ENCODE measurements at places on chromosomes 11 and 22.
A peak's percentile ranks its signal among the peaks of the same experiment; 100 is the strongest.

DNA sequence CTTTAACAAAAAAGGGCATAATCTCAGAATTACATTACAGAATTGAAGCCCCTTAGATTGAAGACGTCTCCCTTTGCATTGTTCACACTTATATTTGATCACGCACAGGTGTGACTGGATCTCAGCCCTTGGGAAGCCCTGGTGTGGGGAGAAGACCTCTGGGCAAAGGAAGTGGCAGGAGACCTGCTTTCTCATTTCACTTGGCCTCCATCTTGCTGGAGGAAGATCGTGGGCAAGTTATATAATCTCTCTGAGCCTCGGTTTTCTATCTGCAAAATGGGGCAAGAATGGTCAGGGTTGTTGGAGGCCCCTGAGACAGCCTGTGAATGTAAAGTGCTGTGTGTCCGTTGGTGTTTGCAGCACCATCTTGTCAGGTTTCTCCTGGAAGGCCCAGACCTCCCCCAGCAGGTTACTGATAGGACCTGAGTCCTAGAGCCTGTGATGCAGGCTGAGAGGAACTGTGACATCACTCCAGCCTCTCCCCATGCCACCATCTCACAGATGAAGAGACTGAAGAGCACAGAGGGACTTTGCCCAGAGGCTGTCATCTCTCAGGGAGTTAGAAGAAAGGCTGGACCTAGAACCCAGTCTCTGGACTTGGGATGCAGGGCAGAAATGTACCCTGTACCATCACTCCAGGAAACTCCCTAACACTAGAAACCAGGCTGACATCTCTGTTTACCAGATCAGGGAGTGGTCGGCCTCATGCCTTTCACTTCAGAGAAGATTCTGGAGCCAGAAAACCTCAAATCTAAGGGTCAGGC lies 1.1 kb upstream of the APOA1 start:
- DNase-seq, result peak; percentile 54

GRCh38 chr22:48884786-48885185 lies 942.9 kb downstream of the BRD1 start:
- DNase-seq, result no peak

DNA sequence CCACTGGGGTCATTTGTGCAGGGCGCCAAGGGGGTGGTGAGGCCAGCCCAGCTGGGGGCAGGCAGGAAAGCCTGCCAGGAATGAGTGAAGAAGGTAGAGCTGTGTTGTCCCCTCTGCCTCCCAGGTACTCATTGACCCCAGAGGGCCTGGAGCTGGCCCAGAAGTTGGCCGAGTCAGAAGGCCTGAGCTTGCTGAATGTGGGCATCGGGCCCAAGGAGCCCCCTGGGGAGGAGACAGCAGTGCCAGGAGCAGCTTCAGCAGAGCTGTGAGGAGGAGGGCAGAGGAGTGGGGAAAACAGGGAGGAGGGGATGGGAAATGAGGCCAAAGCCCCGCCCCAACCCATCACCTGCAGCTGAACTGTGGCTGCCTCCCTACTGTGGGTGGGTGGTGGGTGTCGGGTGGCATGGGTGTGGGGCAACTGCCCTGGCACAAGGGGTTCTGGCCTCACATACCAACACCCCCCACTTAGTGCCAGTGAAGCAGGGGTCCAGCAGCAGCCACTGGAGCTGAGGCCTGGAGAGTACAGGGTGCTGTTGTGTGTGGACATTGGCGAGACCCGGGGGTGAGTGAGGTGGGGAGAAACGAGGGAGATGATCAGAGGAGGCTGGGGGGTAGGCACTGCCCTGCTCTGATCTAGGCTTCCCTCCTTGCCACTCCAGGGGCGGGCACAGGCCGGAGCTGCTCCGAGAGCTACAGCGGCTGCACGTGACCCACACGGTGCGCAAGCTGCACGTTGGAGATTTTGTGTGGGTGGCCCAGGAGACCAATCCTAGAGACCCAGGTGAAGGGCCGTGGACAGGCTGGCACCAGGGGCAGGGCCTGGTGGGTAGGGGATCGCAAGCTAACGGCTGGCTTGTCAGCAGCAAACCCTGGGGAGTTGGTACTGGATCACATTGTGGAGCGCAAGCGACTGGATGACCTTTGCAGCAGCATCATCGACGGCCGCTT lies 3.0 kb downstream of the MUS81 start:
- no peak for DNase-seq

GRCh38 chr11:5701055-5701577 lies 11.5 kb downstream of the TRIM22 start:
- DNase-seq, result no peak

GRCh38 chr11:72370201-72370600 lies 64.1 kb downstream of the CLPB start:
- no peak for DNase-seq

DNA sequence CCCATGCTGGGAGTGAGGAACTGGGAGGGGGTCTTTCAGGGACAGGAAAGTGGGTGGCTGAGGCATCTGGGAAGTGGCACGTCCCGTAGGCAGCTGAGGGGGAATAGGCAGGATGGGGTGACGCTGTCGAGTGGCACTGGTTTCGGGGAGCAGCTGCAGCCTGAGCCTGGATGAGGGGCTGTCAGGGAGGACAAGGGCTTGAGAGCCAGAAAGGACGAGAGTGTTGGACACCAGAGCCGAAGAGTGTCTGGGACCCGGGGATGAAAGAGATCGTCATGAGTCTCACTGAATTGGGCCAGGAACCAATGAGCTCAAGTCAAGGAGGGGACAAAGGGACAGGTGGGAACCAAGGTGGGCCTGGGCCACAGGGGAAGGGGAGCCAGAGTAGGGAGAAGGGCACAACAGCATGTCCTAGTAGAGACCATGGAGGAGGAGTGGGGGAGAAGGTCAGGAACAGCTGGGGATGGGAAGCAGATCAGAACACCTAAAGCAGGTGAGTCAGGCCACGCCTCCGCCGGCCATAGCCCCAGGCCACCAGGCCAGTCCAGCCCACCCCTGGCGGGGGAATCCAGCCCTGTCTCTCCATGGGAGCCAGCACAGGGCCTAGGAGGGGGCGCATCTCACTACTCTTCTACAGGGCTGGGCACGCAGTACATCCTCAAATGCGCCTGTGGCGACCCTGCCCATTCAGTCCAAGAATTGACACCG lies 4.2 kb downstream of the RAB3IL1 start:
- no peak for DNase-seq

DNA sequence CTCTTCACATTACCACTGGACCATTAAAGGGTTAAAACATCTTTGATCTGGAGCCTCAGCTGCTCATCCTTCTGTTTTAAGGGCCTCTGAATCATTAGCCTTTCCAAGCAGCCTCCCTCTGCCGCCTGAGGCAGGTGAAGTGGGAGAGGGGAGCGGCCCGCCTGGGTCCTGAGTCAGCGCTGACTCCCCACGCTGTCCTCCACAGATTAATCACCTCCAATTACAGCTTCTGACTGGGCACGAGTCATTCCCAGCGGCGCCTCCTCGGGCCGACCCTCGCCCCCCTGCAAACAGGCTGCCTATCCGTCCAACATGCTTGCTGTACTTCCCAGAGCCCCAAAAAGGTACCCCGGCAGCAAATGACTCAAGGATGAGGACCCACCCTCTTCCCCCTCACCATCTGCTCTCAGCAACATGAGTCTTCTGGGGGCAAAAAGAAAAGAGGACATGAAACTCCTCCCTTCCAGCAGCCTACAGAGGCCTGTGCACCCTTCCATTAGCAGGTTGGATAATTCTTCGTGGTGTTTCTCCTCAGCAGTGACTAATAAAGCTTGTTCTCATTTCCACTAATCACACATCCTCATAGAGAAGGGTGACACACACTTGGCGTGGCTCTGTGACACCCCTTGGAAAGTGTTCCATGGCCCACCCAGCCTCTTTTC lies 44.3 kb upstream of the JAM3 start:
- DNase-seq, result no peak

DNA sequence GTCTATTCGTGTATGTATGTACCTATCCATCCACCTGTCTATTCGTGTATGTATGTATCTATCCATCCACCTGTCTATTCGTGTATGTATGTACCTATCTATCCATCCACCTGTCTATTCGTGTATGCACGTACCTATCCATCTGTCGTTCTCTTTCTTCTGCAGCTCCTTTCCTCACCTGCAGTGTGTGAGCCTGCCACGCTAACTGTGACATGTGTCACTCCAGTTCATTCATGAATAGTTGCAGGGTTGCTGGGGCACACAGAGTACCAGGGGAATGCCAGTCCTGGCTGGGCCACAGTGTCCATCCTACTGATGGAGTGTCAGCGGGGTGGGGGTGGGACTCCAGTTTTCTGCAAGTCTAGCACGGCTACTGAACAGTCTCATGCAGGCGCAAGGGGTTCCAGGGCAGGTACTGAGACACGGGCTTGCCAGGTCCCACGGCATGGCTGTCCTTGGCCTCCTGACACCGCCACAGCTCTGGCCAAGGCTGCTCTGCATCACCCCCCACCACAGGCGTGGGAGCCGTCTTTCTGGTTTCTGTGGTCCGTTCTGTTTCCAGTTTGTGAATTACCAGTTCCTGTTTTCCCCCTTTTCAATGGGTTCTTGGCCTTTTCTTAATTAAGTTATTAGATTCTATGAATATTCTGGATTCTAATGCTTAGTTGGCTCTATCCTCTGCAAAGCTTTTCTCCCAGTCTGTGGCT lies 88.8 kb upstream of the CLDN5 start:
- DNase-seq, result no peak

GRCh38 chr11:82969811-82970210 lies 68.3 kb downstream of the DDIAS start:
- DNase-seq, result no peak

DNA sequence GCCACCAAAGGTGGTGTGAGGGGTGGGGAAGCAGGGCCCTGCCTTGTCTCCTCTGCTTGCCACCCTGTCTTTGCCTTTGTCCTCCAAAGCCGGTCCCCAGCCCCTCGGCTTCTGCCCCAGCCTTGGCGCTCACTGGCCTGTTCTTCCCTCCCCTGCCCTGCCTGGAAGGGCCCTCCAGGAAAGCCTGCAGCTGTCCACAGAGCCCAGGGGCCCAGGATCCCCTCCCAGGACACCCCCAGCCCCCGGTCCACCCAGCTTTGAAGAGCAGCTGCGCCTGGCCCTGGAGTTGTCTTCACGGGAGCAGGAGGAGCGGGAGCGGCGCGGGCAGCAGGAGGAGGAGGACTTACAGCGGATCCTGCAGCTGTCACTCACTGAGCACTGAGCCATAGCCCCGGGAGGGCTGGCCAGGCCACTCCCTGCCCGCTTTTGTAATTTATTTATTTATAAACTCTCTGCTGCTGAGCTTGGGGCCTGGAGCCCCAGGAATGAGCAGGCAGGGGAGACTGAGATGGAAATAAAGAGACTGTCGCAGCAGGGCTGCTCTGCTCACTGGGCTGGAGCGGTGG lies 1.3 kb upstream of the SSH3 start:
- DNase-seq, result peak; percentile 83

DNA sequence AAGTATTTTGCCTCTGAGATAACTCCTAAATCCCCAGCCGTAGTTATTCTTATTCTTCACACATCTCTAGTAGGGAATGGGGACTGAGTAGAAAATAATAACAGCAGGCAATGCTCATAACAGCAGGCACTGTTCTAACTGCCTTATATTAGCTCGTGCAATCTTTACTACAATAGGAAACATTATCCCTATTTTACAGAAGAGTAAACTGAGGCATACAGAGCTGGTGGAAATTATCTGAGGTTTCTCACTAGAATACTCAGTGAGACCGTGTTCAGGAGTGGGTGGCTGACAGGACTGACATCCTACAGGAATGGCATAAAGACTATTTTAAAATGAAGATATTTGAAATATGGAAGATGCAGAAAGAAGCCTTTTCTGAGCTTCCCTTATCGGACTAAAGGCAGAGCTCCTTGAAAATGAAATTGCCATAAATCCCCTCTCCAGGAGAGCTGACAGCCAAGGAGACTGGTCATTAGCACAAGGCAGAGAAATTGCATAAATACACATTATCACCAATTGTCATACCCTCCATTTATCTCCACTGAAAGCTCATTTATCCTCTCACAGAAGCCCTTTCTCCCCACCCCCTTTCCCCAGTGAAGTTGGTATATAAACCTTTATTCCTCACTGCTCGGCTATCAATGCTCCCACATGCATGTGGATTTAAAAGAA lies 93.9 kb downstream of the RASSF10 start:
- no peak for DNase-seq

GRCh38 chr11:83583757-83584366 lies 297.7 kb upstream of the CCDC90B start:
- DNase-seq, result no peak

- no peak for DNase-seq
These were observed 784.4 kb downstream of the NTM start for GRCh38 chr11:132154781-132155180.

DNA sequence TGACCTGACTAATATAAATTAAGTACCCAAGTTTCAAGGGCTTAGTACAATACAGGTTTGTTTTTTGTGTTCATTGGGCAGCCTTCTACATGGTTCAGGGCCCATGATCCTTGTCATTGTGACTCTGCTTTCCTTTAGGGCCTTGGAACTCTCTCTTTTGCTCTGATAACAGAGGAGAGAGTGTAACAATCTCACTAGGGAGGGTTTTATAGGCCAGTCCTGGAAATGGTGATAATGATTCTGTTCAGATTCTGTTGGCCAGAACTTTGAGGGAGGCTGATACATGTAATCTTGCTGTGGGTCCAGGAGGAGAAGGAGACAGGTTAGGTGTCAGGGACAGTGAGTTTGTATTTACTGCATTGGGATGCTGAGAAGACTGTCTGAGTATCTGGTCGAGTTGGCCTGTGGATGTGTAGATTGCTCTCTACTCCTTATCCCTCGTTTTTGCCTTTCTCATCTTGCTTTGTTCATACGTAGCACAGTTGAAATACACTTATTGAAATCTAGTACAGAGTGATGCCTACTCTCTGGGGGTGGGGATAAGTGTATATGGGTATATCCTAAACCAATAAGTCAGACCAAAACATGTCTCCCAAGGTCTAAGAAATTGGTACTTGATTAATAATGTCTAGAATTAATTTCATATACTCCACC lies 37.5 kb upstream of the HEPHL1 start:
- no peak for DNase-seq

- peak; percentile 23 for DNase-seq
These were observed 32.5 kb upstream of the ATXN10 start for GRCh38 chr22:45638834-45639746.

DNA sequence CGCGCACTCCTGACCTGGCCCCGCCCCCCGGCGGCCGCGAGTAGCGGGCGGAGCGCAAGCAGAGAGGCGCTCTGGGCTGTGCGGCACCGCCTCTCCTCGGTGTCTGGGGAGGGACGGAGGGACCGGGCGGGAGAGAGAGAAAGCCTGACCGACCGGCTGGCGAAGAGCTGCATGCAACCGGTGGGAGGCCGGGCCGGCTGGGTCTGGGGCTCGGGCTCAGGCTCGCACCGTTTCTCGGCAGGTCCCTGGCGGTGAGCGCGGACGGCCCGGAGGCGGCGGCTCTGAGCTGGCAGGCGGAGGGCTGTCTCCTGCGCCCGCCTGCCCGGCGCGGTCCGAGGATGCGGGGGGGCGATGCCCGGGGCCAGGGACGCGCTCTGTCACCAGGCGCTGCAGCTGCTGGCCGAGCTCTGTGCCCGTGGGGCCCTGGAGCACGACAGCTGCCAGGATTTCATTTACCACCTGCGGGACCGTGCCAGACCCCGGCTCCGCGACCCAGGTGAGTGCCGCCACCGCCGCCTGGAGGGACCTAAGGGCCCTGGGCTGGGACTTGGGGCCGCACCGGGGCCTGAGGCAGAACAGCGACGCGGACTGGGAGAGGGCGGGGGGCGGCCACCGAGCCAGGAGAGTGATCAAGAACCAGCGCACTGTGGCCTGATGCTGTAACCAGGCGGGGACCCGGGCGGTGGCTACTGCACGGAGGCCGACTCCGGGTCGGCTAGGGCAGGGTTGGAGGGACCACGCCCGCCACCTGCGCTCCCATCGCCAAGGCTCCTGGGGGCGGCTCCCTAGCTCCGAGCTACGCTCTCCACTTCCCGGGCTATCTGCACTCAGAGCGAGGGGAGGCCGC lies at the start of gene SYT9:
Gene SYT9 (plus strand): TSS at position 69 of the 847 bp plus-strand sequence. CDS start 283 bp downstream, at position 352.
- peak; percentile 66 for DNase-seq

GRCh38 chr11:102926961-102927623 lies 28.4 kb downstream of the MMP13 start:
- DNase-seq, result no peak

- peak; percentile 61 for DNase-seq
These were observed 219.6 kb downstream of the C11orf87 start for GRCh38 chr11:109641549-109641948.
